ENCODE measurements at places on chromosomes 2 and 18.
A peak's percentile ranks its signal among the peaks of the same experiment; 100 is the strongest.

GRCh38 chr18:71665131-71665530 is 879.0 kb downstream of the CBLN2 start:
- no peak for DNase-seq

- DNase-seq: peak; percentile 37
Measured at GRCh38 chr2:207240649-207241048, 74.9 kb upstream of the KLF7 start.

GRCh38 chr2:208025814-208026184 is 472 bp upstream of the PLEKHM3 start:
- peak; percentile 27 for DNase-seq

GRCh38 chr18:58060254-58060653 is 16.2 kb downstream of the NEDD4L start:
- DNase-seq: no peak

- DNase-seq: no peak
Measured at GRCh38 chr18:72543357-72544055, 636 bp downstream of the CBLN2 start.

DNA sequence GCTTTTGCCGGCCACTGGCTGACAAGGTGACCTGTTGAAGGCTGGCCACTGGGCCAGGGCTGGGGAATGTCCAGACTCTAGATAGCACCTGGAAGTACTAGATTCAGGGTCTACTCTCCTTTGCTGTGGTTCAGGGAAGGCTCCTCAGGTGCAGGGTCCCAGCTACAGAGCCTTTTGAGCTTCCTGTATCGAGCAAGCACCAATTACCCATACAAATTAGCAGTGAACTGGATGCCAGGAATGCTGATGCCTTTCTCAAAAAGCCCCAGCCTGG is 213.4 kb downstream of the CYP26B1 start:
- DNase-seq: no peak

GRCh38 chr18:8411492-8411891 is 197.7 kb upstream of the RAB12 start:
- DNase-seq: no peak

- no peak for DNase-seq
Measured at GRCh38 chr2:10873790-10874437, 37.8 kb upstream of the KCNF1 start.

- peak; percentile 31 for DNase-seq
Measured at GRCh38 chr2:176110415-176111308, 3.6 kb downstream of the HOXD11 start.

DNA sequence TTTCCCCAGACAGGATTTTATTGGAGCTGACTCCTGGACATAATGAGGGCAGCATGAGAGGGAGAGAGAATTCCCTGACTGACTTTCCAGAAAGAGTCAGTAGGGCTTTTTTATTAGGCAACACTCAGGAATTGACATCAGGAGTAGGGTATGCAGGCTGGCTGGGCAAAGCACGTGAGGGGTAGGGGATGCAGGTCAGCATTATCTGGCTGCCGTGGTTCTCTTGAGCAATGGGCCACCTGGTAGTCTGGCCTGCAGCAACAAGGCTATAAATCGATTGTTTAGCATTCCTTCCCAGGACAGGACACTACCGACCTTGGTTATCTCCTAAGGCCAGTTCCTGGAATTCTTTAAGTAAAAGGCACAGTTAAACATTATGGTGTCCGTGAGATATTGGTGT is 160.8 kb upstream of the AGAP1 start:
- DNase-seq: no peak

All from Kasumi-1 (cell line).